ENCODE measurements at places on chromosomes 4 and X.

DNA sequence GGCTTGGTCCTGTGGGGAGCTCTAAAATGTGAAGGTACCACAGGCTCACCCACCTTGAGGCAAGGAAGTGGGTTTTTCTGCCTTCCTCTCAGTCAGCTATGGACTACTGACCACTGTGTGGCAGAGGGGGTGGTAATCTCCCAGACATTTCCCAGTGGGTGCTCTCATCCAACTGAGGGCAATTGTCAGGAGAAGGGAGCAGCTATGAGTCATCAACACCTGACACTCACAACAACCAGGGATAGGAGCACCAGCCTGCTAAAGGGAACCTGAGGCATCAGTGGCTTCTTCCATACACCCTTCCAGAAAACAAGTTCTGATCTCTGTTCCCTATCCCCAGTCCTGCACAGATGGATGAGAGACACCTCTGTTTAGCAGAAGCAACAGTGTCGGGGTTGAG is 468.8 kb downstream of the BCOR start:
- DNase-seq, result no peak

DNA sequence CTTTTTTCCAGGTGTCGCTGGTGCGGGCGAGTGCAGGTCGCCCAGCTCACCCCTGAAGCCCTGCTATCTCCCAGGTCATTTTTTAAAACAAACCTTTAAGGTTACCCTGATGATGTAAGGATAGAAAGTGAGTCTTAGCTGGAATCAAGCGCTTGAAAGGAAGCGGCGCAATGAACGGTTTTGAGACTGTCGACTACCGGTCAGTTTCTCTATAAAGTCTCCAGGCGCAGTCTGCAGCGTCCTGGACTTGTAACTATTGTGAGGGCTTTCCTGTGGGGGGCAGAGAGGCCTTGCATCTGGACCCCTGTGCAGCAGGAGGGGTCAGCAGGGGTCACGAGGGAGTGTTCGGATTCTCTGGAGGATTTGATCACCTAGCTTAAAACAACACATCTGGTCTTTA is 1.6 kb downstream of the KIT start:
- DNase-seq, result no peak

DNA sequence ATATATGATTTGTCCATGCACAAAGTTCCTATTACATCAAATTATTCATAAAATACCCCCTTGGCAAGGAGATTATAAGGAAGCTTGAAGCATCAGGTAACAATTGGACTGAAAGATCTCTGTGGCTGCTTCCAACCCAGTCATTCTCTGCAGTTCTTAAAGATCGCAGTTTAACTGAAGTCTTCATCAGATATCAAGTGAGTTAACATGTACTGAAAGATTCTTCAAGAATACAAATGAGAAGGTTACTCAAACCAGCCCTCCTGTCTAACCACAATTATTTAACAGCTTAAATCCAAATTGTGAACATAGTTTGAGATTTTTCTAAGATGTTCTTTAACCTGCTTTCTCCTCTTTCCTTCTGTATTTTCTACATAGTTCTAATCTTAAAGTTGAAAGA is 56.1 kb downstream of the SLC10A7 start:
- no peak for DNase-seq

- no peak for DNase-seq
These were observed 290.0 kb downstream of the IL15 start for GRCh38 chr4:141926406-141926805.

All from hypothalamus (tissue), 51 donors.